ENCODE measurements at places on chromosomes 4 and X.

DNA sequence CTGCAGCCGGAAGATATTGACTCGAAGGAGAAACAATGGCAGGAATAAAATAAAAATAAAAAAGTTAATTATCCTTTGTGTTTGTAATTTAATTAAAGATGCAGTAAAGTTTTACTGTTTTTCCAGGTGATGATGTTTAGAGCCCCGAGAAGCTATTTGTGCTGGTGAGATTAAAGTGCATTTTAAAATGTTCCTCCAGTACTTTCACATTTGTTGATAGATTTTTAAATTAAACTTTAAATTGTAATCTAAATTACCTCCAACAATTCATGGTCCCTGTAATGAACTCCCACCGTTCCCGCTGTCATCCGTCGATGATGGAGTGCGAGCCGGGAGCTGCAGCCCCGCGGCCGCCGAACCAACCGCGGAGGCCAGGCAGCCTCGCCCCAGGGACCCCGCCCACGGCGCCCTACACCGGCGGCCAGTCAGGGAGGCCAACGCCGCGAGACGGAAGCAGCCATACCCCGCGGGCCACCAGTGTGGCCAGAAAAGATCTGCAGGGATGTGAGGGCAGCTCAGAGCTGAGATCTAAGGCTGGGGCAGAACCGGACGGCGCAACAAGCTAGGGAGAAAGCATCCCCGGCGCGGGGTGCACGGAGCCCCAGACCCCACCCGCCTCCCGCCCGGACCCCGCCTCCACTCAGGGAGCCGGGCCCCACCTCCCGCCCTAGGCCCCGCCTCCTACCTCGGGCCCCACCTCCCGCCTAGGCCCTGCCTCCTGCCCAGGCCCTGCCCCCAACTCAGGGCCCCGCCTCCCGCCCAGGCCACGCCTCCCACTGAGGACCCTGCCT lies 104.0 kb downstream of the FAM53A start:
- DNase-seq = no peak

- DNase-seq = no peak
Measured at GRCh38 chrX:51408462-51408861, 75.8 kb downstream of the NUDT10 start.

- no peak for DNase-seq
Measured at GRCh38 chrX:46715530-46715929, 43.4 kb downstream of the SLC9A7 start.

- no peak for DNase-seq
Measured at GRCh38 chrX:10235851-10236250, 79.1 kb downstream of the CLCN4 start.

DNA sequence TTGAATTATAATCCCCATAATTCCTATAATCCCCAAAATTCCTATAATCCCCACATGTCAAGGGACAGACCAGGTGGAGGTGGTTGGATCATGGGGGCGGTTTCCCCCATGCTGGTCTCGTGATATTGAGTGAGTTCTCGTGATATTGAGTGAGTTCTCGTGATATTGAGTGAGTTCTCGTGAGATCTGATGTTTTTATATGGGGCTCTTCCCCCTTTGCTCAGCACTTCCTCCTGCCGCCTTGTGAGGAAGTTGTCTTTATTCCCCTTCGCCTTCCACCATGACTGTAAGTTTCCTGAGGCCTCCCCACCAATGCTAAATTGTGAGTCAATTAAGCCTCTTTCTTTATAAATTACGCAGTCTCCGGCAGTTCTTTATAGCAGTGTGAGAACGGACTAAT lies 36.6 kb upstream of the GPR78 start:
- no peak for DNase-seq

DNA sequence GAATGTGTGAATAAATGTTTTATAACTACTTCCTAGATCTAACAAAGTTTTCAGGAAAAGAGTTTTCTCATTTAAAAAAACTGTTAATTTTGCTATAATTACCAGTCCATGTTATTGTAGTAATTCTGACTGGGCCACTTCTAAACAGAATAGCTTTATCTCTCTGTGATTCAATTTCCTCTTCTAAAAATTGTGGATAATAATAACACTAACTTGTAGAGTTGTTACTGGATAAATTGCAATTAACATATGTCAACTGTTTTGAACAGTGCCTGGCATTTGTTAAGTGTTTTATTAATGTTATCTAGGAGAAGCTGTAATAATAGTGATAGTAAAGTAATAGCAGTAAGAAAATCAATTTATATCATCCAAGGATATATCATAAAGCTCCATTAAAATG lies 162.3 kb downstream of the BTC start:
- no peak for DNase-seq

GRCh38 chr4:56772134-56772533 lies 49.4 kb downstream of the SPINK2 start:
- DNase-seq = no peak

DNA sequence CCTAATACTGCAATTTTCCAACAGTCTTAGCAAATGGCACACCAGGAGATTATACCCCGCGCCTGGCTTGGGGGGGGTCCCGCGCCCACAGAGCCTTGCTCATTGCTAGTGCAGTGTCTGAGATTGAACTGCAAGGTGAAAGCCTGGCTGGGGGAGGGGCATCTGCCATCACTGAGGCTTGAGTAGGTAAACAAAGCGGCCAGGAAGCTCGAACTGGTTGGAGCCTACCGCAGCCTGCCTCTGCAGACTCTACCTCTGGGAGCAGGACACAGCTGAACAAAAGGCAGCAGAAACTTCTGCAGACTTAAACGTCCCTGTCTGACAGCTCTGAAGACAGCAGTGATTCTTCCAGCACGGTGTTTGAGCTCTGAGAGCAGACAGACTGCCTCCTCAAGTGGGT lies 172.8 kb upstream of the NAP1L5 start:
- DNase-seq = no peak

DNA sequence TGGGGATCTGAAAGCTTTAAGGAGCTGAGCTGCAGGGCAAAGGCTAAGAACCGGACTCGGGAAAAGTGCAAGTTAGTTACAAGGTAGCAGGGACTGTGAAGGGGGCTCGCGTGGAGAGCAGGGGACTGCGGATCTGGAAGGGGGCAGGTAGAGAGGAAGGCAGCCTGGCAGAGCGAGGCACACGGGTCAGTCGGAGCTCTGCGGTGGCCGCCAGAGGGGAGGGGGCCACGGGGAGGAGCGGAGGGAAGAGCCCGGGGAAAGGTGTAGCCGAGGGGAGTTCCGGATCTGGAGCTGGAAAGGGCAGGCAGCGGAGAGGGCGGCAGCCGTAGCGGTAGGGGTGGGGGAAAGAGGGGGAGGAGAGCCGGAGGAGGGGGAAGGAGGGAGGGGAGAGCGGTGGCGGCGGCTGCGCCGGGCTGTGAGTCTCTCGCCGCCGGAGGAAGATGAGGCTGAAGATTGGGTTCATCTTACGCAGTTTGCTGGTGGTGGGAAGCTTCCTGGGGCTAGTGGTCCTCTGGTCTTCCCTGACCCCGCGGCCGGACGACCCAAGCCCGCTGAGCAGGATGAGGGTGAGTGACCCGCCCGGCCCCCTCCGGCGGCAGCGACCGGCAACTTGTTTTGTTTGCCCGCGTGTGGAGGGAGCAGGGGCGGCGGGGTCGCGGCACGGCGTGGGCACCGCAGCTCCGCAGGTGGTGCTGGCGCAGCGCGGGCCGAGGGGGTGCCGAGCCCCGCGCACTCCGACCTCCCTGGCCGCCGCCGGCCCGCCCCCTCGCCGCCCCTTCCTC lies at the start of gene GALNT7:
Gene GALNT7 (plus strand): TSS at position 416 of the 782 bp plus-strand sequence. CDS start 25 bp downstream, at position 441.
- no peak for DNase-seq
